ENCODE measurements at places on chromosomes 6 and 20. TPM values are rescaled to one million over a fixed set of nuclear protein-coding genes. Genes with fewer than 3 reads are reported as not detected.

CNKSR3 gene
- not detected for total RNA-seq

STX11 gene
- 26.5 TPM for total RNA-seq

BLOC1S5 gene
- 23.7 TPM for total RNA-seq

FAM217A gene
- total RNA-seq: not detected

- no peak for DNase-seq
Measured at GRCh38 chr6:65633501-65633900, 73.5 kb downstream of the EYS start.

All from activated CD8-positive, alpha-beta memory T cell treated with anti-CD3 and anti-CD28 coated beads, Interleukin-2, amount 10 ng/mL, durations not matched to agents 7 days and 5 days (primary cell).